ENCODE measurements at places on chromosomes 7 and 10.
A peak's percentile ranks its signal among the peaks of the same experiment; 100 is the strongest.

- DNase-seq, result no peak
These were observed 5.2 kb upstream of the SAR1A start for GRCh38 chr10:70175516-70175915.

- no peak for DNase-seq
These were observed 55.0 kb downstream of the GNAI1 start for GRCh38 chr7:80189638-80190037.

- DNase-seq, result no peak
These were observed 65.6 kb downstream of the PKD1L1 start for GRCh38 chr7:47882635-47883034.

DNA sequence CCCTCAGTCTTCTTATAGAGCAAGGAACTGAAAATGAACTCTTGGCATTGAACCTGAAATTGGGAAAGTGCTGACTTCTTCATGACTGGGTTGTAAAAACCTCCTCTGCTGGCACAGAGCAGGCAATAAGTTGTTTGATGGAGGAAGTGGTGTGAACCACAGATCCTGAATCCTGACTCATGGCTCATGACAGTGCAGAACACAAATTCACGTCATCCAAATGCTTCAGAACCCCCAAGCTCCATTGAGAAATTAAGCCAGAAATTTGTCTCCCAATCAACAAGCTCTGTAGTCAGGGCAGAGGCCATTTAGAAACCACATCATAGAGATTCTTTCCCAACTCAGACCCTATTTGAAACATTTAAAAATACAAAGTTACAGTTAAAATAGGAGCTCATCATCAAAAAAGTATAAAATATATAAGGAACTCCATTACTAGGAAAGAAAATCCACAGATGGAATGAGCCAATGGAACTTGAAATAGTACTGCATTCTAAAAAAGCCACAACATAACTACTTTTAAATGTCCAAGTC is 10.3 kb upstream of the STK17A start:
- peak; percentile 74 for DNase-seq

DNA sequence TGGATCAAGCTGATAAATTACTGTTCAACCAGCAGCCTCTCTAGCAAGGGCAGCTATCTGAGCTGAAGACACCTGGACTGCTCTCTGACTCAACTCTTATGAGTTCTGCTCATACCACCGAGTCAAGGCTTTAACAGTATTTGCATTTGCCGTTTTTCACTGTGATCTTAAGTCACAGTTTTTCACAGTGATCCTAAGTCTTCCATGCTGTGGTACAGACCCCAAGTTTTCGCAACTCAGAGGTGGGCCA is 31.3 kb downstream of the PIP4K2A start:
- no peak for DNase-seq

DNA sequence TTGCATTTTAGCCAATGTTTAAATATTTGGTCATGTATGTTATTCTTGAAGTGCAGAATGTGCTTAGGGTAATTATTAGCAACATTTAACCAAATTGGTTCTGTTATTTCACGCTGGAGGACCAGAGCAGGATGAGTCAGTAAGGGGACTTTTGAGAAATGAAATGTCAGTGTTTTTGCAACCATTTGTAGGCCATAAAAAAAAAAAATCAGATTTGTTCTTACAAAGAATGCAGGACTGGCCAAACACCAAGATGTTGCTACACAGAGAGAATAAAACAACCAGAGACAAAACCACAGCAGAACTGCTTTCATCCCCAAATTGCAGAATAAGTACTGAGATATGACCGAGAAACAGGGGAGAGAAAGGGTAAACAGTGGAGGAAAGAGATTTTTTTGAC is 62.1 kb downstream of the TPST1 start:
- DNase-seq, result no peak

DNA sequence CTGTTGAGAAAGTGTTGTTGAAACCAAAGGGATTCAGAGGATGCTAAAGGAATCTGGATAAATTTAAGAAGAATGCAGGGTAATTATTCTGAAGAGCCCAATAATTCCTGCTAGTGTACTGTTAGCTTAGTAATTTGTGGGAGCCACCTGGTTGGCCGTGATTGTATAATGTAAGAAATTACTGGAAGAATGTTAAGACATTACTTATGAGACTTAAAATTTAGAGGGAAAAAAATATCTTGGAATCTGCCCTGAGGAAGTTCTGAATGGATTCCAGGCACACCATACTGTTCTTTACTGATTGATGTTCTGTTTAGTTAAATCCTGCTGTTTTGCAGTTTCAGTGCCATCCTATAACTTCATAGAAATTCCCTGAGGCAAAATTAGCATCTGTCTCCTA is 155.0 kb upstream of the RHOBTB1 start:
- no peak for DNase-seq

- no peak for DNase-seq
These were observed 99.8 kb upstream of the KIF5B start for GRCh38 chr10:32156031-32156495.

- DNase-seq, result no peak
These were observed 1153.8 kb upstream of the C7orf33 start for GRCh38 chr7:147436718-147437117.

DNA sequence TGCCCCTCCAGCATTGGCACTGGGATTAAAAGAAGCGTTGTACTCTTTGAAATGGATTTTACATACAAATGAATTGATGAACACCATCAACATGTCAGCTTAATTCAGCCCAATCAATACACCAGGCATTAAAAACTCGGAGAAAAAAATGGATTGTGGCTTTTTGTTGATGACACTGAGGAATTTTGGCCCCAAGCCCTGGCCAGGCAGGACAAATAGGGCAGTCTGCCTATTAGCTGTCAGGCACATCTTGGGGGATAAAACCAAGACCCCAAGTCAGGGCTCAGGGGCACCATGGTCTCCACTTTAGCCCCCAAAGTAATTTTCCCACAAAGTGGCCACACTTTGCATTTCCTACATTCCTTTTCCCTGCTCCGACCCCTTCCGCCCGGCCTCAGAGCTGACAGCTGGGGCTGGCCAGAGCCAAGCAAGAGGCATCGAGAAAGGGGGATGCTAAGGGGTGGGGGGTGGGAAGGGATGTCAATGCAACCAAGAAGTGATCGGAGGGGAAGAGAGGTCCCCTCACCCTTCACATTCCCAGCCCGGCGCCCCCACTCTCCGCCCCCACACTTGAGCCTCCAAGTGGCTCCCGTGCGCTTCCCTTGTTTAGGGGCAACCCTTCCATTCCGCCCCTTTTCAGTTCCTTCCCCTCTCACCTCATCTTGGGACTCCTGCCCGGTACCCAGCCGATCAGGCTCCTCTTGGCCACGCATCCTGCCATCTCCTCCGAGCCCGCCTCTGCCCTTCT is 711 bp downstream of the HIP1 start:
- no peak for DNase-seq

- DNase-seq, result no peak
These were observed 8.9 kb upstream of the LBX1 start for GRCh38 chr10:101237982-101238731.

DNA sequence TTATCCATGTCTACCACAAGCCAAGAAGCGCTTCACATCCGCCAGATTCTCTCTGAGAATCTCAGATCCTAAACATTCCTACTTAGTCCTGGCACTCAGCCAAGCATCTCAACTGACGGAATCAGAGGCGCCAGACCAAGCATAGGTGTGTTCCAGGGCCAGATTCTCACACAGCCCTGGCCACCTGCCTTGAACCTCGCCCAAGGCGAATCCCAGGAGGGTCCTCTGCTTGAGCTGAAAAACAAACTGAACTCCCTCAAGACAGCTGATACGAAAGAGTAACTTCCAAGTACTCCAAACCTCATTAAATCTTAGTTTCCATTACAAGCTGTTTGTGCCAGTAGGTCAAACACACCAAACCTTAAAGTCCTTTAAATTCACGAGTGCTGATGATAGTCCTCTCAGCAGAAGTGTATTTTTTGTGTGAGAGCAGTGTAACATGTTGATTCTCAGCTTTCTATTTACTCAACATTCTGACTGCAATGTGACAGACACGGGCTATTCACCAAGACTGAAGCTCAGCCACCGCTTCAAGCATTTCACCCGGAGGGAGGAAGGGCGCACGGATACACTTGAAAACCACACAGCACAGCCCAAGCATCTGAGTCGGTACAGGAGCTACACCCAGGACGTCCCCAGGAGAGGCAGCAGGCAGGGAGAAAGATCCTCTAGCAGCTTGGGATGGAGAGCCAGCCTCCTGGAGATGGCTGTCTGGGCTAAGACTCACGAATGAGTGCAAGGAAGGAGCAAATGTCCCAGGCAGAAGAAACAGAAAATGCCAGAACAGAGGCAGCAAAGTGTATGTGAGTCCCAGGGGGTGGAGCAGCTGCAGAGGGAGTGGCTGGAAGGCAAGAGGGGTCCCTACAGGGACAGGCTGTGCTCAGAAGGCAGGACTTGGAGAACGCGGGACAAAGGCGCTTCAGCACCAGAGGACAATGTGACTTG is 6.0 kb downstream of the PARD3 start:
- DNase-seq, result no peak

DNA sequence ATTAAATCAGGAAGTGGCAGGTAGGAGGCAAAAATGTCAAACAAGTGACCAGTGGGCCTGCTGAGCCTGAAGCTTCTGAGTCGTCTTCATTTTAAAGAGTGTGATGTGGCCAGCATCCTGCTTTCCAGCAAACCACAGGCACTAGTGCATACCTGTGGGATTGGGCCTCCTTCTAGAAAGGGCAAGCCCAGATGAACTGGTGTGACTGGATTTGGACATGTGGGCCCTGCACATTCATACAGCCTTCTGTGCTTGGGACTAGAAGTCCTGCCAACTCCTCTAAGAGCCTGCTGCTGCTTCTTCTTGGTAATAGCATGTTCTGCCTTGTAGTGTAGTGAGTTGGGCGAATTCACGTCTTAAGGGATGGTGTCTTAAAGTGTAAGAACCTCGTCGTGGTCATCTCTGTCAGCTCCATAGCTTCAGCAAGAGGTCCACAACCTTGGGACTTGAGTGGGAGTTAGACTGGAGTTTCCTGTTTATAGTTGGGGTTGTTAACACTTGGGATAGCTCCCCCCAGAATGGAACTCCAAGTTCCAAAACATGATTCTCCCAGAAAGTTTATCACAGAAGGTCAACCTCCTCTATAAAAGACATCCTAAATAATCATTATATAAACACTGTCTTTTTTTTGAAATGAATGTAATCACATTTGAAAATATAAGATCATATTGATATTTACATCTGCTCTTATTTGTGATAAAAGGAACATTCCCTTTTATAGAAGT is 11.2 kb downstream of the BMPER start:
- DNase-seq, result no peak

GRCh38 chr10:62727934-62728333 is 76.6 kb upstream of the ADO start:
- DNase-seq, result no peak

DNA sequence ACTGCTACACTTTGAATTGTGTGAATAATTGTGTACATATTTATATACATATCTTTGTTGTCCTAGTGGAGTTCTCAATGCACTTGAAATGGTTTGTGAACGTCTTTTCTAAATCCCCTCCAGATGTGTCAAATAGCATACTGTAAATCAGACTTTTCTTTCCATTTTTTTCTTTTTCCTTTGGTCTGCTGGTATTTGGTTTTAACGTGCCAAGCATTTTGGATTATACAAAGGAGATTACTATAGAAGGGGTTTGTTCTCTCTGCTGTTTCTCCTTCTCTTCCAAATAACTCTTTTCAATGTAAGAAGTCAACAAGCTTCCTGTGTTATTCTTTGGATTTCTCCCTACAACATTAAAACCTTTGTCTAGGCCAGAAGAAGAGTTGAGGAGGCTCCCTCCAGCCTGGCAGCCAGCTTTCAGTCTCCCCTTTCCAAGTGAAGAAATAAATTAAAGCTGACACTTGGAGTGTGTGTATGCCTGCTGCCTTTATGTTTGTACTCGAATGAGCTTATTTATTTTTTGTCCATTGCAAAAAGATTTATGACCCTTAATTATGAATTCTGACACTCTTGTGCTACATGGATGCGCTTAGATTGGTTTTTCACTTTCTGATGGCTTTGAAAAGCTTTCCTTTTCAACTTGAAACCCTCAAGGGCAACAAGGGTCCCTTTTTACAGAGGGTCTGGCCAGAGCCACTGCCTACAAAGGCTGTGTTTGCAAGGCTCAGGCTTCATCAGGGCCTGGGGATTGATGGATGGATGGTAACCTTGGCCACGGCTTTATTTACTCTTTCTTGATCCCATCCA is 107.8 kb downstream of the RAB18 start:
- no peak for DNase-seq

DNA sequence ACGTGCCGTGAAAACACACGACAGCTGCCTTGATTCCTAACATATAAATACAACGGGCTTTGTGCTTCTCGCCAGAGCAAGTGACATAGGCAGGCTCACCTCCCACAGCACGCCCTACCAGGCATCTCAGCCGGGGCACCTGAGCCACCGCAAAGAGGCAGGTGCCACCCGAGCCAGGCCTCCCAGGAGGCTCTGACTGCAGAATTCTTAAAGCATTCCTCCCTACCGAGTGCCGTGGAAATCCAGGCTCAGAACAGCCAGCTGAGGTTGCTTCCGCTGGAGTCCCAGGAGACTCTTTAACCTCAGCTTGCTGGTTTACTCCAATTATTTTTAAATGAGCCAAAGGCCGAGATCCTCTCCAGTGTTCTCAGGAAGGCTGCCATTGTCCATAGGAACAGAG is 206.5 kb downstream of the USP6NL start:
- DNase-seq, result no peak

GRCh38 chr7:142001163-142001874 is 5.6 kb downstream of the MGAM start:
- peak; percentile 2 for DNase-seq

DNA sequence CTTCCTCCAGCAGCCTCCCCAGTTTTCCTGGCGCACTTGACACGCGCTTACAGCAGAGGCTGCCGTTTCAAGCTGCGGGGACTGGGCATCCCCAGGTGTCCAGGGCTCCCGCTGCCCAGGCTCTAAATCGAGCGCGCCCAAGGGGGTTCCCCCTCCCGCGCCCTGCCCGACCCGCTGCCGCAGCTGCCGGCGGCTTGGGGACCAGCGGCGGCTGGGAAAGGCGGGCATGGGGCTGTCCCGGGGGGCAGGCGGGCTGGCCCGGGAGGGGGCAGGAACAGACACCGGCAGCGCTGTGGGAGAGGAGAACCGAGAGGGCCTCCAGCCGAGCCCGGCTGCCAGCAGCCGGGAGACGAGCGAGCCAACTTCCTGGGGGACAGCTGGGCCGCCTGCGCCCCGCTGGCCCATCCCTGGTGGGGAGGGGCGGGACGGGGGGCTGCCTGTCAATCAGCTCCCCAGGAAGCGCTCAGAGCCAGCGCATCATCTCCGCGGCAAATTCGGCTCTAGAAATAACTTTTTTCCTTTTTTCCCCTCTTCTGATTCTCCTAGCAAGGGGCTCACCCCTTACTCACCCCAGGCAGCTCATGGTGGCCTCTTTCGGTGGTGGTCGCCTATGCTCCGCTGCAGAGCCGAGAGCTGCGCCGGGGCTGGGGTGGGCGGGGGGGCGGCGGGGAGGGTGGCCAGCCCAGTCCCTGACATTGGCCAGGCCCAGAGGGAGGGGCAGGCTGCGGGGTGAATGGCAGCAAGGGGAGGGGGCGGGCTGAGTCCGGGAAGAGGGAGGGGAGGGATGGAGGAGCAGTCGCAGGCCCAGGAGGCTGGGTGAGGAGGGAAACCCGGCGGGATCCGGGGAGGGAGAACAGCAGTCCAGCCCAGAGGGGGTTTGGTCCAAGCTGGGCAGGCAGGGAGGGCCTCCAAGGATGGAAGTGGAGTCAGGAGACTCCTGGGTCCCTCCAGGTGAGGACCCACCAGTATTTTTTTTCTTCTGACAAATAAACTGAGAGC is 14.7 kb downstream of the GRID2IP start:
- DNase-seq, result no peak
